Endothelial cell of umbilical vein (primary cell): ENCODE measurements at places on chromosomes 4 and X. TPM values are rescaled to one million over a fixed set of nuclear protein-coding genes. Genes with fewer than 3 reads are reported as not detected.

The CAPN6 gene
- not detected in 2 replicates for polyA plus RNA-seq

The MAB21L2 gene
- not detected in 2 replicates for polyA plus RNA-seq

The HSD17B13 gene
- 0.06 and 0.07 TPM in 2 replicates for polyA plus RNA-seq

The GC gene
- not detected in 2 replicates for polyA plus RNA-seq

The ZNF81 gene
- 2.1 and 2.7 TPM in 2 replicates for polyA plus RNA-seq

The PHF8 gene
- polyA plus RNA-seq: 10.9 and 12.1 TPM in 2 replicates

The UGT2A3 gene
- not detected in 2 replicates for polyA plus RNA-seq

The PTTG2 gene
- polyA plus RNA-seq: not detected in 2 replicates

The TRMT2B gene
- 15.8 and 18.3 TPM in 2 replicates for polyA plus RNA-seq

The MAGEE2 gene
- not detected in 2 replicates for polyA plus RNA-seq

The NRK gene
- polyA plus RNA-seq: 1.1 and 1.3 TPM in 2 replicates

The SSX1 gene
- not detected in 2 replicates for polyA plus RNA-seq

The CXCL10 gene
- polyA plus RNA-seq: 0.18 and 0.25 TPM in 2 replicates

The GLRA3 gene
- not detected in 2 replicates for polyA plus RNA-seq

The BGN gene
- 879 and 880 TPM in 2 replicates for polyA plus RNA-seq

The ODAPH gene
- polyA plus RNA-seq: not detected in 2 replicates

The RAB41 gene
- not detected in 2 replicates for polyA plus RNA-seq

The DMRTC1 gene
- polyA plus RNA-seq: not detected in 2 replicates

The ADGRG4 gene
- polyA plus RNA-seq: 0.08 and 0.13 TPM in 2 replicates

The POLR2B gene
- polyA plus RNA-seq: 58.1 and 75.5 TPM in 2 replicates

The ANOS1 gene
- 0.60 and 0.87 TPM in 2 replicates for polyA plus RNA-seq

The FOXR2 gene
- not detected in 2 replicates for polyA plus RNA-seq

The RENBP gene
- 16.0 and 16.2 TPM in 2 replicates for polyA plus RNA-seq
